ENCODE measurements at places on chromosomes 6 and 20.

GRCh38 chr6:63440057-63440456 is 120.3 kb upstream of the LGSN start:
- no peak for DNase-seq
- H3K4me1 ChIP-seq: no peaks in the 10 kb centered on the region
- no peak overlapping the region for H3K27ac ChIP-seq
- H3K36me3 ChIP-seq: no peaks in the 10 kb centered on the region
- H3K4me3 ChIP-seq: no peak overlapping the region

DNA sequence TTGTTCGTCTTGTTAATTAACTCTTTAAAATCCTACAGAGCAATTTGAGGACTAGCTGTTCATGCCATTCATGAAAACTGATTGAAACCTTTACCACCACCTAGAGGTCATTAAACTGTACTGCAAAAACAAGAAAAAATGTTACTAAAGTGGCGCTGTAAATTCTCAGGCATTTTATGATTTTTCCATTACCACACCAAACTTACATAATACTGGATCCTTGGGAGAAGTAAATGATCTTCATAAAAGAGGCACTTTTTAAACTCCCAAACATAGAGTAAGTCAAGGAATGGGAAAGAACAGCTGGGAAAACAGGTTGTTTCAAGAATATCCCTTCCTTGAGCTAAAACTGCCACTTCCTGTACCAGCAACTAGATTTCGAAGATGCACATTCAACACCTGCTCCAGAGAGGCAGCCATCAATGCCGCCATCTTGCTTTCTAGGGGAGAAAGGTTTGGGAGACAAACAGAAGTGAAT is 54.3 kb downstream of the MYLIP start:
- no peaks in the 10 kb centered on the region for H3K36me3 ChIP-seq
- no peak overlapping the region for H3K4me3 ChIP-seq
- no peak overlapping the region for H3K27ac ChIP-seq

- no peak overlapping the region for H3K4me3 ChIP-seq
- H3K4me1 ChIP-seq: no peaks in the 10 kb centered on the region
- no peak for DNase-seq
- no peaks in the 10 kb centered on the region for H3K27me3 ChIP-seq
- H3K36me3 ChIP-seq: no peaks in the 10 kb centered on the region
- no peak overlapping the region for H3K27ac ChIP-seq
Measured at GRCh38 chr20:50870561-50871161, 60.6 kb downstream of the ADNP start.

GRCh38 chr6:14858808-14859207 is 387.1 kb upstream of the JARID2 start:
- H3K27ac ChIP-seq: no peak overlapping the region
- DNase-seq: no peak
- H3K27me3 ChIP-seq: no peaks in the 10 kb centered on the region
- H3K4me1 ChIP-seq: no peaks in the 10 kb centered on the region
- H3K36me3 ChIP-seq: no peaks in the 10 kb centered on the region

- H3K4me1 ChIP-seq: peaks cover 15% of the 10 kb centered on the region
- DNase-seq: peak; percentile 20
- H3K27me3 ChIP-seq: no peaks in the 10 kb centered on the region
- H3K27ac ChIP-seq: no peak overlapping the region
Measured at GRCh38 chr20:33914919-33915318, 78.8 kb upstream of the RALY start.

All from Panc1 (cell line).